ENCODE measurements at places on chromosomes 4 and X.
A peak's percentile ranks its signal among the peaks of the same experiment; 100 is the strongest.

DNA sequence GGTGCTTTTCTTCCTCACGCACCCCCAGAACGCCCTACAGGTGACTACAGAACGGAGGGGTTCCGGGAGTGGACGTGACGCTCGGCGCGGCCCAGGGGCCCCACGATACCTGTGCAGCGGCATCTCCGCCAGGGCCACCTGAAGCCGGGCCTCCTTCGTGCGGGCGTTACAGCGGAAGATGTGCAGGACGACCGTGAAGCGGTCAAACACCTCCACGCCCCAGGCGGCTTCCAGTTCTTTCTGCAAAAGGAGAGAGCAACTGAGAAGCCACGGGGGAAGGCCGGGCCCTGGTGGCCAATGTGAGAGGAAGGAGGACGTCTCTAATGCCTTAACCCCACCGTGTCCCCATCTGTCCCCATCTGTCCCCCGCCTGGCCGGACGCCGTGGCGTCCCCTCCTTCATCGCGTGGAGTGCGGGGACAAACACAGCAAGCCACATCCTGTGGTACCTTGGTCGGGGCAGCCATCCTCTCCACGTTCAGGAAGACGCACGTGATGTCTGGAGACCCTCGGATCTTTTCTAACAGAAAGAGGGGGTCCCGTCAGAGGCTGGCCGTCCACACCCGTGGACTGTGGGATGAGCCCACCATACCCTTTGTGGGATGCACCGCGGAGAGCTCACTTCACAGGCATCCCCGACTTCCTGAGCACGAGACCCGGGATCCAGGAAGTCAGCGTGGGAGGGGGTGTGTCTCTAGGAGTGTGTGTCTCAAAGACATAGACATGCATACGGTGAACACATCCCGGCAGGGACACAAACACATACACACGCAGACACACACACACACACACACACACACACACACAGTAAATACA lies 3.6 kb downstream of the GTPBP6 start:
- no peaks in the 10 kb centered on the region for H3K36me3 ChIP-seq
- no peaks in the 10 kb centered on the region for H3K4me1 ChIP-seq
- no peak for ATAC-seq
- H3K4me3 ChIP-seq = no peak overlapping the region
- H3K27ac ChIP-seq = no peak overlapping the region
- no peaks in the 10 kb centered on the region for H3K27me3 ChIP-seq

- no peak for ATAC-seq
- no peaks in the 10 kb centered on the region for H3K27me3 ChIP-seq
- no peaks in the 10 kb centered on the region for H3K4me1 ChIP-seq
- H3K27ac ChIP-seq = no peak overlapping the region
- H3K36me3 ChIP-seq = no peaks in the 10 kb centered on the region
- no peak overlapping the region for H3K4me3 ChIP-seq
Observed at GRCh38 chrX:131399678-131400428, 110.7 kb upstream of the IGSF1 start.

DNA sequence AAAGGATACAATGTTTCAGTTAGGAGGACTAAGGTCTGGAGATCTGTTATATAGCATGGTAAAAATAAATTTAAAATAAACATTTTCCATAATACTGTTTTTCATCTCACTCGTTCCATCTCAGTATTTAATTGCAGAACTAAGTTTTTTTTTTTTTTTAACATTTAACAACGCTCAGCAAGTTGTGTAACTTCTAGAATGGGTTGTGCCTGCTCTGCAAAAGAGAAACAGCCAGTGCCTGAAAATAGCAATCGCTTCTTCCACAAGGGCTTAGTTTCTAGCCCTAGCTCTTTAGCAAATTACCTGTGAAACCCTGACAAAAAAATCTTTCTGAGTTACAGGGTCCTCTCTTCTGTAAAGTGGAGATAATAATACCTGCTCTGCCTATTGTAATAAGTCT lies 41.9 kb downstream of the CNGA1 start:
- no peaks in the 10 kb centered on the region for H3K27me3 ChIP-seq
- no peak overlapping the region for H3K27ac ChIP-seq
- no peak overlapping the region for H3K4me3 ChIP-seq
- no peaks in the 10 kb centered on the region for H3K36me3 ChIP-seq
- ATAC-seq = no peak

DNA sequence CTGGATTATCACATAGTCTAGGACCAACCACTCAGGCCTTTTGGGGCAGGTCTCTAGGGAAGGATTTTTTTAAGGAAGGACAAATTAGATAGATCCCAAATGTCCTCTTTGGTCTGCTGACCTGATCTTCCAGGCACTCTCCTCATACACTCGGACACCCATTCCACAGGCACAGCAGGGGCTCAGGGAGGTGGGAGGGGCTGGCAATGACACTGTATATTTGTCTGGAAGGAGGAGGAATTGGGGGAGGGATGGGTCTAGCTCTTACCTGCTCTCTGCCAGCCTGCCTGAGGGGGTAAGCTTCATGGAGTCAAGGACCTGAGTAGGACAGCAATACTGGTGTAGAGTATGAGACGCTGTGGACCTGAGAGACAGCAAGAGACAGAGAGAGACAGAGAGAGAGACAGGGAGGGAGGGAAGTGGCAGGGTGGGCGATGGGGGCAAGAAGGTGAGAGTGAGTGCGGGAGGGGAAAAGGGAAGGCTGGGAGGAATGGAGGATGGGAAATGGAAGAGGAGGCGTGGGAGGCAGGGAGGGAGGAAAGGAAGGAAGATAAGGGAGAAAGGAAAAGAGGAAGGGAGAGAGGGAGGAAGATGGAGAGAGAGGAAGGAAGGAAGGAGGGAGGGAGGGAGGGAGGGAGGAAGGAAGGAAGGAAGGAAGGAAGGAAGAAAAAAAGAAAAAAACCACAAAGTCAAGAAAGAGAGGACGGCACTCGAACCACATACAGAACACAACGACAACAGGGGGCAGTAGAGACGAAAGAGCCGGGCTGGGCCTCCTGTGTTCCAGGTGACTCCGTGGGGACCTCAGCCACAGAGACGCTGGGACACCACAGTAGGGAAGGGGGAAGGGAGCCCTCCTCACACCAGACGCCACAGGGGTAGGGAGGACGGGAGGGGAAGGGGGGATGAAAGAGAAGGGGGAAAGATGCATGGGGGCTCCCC lies 1.8 kb downstream of the IQSEC2 start:
- ATAC-seq = no peak
- peaks cover 6% of the 10 kb centered on the region for H3K4me1 ChIP-seq
- H3K27ac ChIP-seq = no peak overlapping the region
- peak overlapping the region; percentile 50 for H3K4me3 ChIP-seq
- H3K36me3 ChIP-seq = no peaks in the 10 kb centered on the region

DNA sequence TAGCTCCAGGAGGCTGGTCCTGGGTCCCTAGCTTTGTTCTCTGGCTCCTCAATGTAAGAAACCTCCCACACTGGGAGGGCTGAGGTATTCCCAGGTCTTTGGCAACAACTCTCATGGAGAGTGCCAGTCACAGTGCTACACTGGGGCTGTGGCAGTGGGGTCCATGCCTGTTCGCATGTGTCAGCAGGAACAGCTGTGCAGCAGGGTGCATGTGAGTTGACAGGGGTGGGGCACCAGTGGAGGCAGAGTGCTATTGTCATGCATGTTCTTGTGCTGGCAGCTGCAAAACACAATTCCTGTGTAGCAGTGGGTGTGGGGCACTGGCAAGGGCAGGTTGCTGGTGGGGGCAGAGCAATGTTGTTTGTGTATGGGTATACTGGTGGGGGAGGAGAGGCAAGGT lies 246.0 kb downstream of the CXXC4 start:
- no peak overlapping the region for H3K27ac ChIP-seq
- no peak overlapping the region for H3K4me3 ChIP-seq
- no peaks in the 10 kb centered on the region for H3K4me1 ChIP-seq
- H3K27me3 ChIP-seq = no peaks in the 10 kb centered on the region

DNA sequence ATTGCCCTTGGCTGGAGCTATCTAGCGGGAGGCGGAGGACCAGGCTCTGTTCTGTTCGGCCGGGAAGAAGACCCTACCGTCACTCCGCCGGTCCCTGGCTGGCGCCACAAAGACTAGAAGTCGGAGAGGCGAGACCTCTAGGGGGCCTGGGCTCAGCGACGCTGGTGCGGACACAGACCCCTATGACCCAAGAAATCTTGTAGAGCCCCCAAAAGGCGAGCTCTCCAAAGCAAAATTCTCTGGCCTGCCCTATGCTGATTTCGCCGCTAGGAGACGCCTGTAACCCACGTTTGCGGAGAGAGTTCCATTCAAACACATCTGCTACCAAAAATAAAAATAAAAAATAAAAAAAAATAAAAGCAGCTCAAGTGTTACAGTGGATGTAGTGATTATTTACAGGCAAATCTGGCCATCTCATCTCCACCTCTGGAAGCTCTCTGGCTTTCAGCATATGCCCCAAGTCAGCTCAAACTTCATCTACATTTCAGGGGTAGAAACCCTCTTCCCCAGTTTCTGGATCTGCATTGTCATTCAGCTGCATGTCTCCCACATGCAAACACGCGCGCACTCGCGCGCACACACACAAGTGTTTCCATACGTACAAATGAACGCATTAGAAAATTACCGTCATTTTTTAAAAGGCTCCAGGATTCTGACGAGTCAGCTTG lies 2.4 kb upstream of the PCDH10 start:
- no peaks in the 10 kb centered on the region for H3K36me3 ChIP-seq
- ATAC-seq = no peak
- H3K27ac ChIP-seq = no peak overlapping the region

DNA sequence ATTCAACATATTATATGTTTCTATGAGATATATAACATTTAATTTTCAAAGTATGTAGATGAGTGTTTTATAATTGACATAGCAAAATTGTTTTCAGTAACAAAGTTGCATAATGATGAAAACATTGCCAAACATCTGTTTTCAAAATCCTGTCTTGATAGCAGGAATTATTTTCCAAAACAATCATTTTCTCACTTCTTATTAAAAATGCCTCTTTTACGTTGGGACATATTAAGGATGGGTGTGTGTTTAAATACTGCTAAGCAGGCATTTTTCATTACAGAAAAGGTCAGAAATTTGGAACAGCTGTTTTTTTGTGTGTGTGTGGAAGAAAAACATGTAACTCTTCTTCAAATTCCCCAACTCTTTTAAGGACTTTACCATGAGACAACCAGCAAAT lies 452.0 kb downstream of the SPRY1 start:
- no peaks in the 10 kb centered on the region for H3K27me3 ChIP-seq
- no peak overlapping the region for H3K4me3 ChIP-seq
- no peaks in the 10 kb centered on the region for H3K36me3 ChIP-seq
- ATAC-seq = peak; percentile 55
- H3K27ac ChIP-seq = no peak overlapping the region

DNA sequence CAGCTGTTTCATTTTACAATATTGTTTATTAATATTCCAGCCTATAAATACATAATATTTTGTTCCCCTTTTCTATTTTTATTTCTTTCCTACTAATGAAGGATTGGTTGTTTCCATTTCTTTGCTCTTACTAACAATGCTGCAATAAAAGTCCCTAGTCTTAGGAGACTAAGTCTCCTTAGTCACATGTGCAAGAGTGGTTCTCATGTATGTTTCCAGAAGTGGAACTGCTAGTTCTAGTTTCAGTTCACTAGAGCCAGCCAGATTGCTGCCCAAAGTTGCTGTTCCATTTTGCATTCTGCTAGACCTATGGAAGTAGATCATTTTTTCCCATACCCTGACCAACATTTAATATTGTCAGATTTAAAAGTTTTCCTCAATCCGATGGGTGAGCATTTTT lies 44.3 kb downstream of the CNGA1 start:
- no peaks in the 10 kb centered on the region for H3K36me3 ChIP-seq
- no peaks in the 10 kb centered on the region for H3K27me3 ChIP-seq
- no peaks in the 10 kb centered on the region for H3K4me1 ChIP-seq
- H3K4me3 ChIP-seq = no peak overlapping the region

GRCh38 chr4:88969271-88969670 lies 87.7 kb downstream of the FAM13A start:
- H3K36me3 ChIP-seq = no peaks in the 10 kb centered on the region
- no peak overlapping the region for H3K4me3 ChIP-seq
- no peaks in the 10 kb centered on the region for H3K27me3 ChIP-seq
- no peak for ATAC-seq

DNA sequence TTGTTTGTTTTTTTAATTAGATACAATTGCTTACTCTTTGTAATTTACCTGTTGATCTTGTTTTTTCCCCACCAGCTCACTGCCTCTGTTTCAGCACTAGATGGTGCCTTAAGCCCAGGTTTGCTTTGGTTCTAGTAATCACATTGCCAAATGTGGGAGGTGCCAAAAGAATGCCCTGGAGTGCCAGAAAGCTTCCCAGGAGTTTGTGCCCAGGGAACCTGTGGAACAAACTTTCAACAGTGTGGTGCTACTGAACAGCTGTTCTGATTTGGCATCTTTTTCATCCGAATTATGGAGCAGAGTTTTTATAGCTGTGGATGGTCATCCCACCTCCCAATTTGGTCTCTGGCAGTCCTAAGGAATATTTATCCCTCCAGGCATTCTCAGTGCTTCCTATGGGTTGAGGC lies 1000.7 kb downstream of the STIM2 start:
- ATAC-seq = no peak
- no peak overlapping the region for H3K27ac ChIP-seq
- H3K4me3 ChIP-seq = no peak overlapping the region
- H3K27me3 ChIP-seq = no peaks in the 10 kb centered on the region
- no peaks in the 10 kb centered on the region for H3K4me1 ChIP-seq

GRCh38 chr4:67366311-67366861 lies 178.9 kb downstream of the CENPC start:
- no peak overlapping the region for H3K4me3 ChIP-seq
- H3K27ac ChIP-seq = no peak overlapping the region
- no peak for ATAC-seq
- H3K4me1 ChIP-seq = no peaks in the 10 kb centered on the region

DNA sequence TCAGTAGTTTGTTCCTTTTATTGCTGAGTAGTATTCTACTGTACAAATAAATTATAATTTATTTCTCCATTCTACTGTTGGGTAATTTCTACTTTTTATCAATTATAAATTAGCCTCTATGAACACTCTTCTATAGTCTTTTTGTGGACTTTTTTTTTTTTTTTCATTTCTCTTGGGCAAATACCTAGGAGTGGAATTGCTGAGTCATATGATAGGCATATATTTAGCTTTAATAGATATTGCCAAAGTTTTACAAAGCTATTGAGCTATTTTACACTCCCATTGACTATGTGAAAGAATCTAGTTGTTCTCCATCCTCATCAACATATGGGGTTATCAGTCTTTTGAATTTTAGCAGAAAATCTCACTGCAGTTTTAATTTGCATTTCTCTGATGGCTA lies 12.6 kb downstream of the NYX start:
- no peaks in the 10 kb centered on the region for H3K27me3 ChIP-seq
- no peaks in the 10 kb centered on the region for H3K36me3 ChIP-seq
- no peak overlapping the region for H3K4me3 ChIP-seq

- peak overlapping the region; percentile 62 for H3K27ac ChIP-seq
- no peaks in the 10 kb centered on the region for H3K36me3 ChIP-seq
- no peaks in the 10 kb centered on the region for H3K4me1 ChIP-seq
- H3K27me3 ChIP-seq = no peaks in the 10 kb centered on the region
Observed at GRCh38 chrX:129665916-129666644, 11.3 kb upstream of the APLN start.

DNA sequence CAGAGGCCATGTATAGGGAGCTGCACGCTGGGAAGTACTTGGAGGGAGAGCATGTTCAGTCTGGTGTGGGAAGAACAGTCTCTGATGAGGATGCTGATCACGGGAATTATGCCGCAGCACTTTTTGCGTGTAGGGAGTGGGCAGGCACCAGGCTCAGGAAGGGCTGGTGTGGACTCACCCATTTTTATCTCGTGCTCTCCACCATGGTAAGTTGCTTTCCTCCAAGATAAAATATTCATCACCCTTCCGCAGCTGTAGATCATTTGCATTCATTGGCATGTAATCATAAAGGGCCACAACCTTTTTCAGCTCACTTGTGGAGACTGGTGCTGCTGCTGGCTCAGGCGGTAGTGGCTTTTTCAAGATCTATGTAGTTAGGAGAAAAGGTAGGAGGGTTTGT lies 11.8 kb upstream of the TIMM8A start:
- ATAC-seq = no peak
- no peaks in the 10 kb centered on the region for H3K36me3 ChIP-seq
- no peak overlapping the region for H3K27ac ChIP-seq

All from gastroesophageal sphincter (tissue), 4 donors.